ENCODE measurements at places on chromosomes 5 and 9.

- DNase-seq: no peak
Observed at GRCh38 chr5:91643797-91644196, 260.7 kb upstream of the ARRDC3 start.

GRCh38 chr5:178797546-178798440 lies 62.0 kb upstream of the ZNF354B start:
- no peak for DNase-seq

GRCh38 chr9:129595311-129595741 lies 25.6 kb downstream of the C9orf50 start:
- no peak for DNase-seq

DNA sequence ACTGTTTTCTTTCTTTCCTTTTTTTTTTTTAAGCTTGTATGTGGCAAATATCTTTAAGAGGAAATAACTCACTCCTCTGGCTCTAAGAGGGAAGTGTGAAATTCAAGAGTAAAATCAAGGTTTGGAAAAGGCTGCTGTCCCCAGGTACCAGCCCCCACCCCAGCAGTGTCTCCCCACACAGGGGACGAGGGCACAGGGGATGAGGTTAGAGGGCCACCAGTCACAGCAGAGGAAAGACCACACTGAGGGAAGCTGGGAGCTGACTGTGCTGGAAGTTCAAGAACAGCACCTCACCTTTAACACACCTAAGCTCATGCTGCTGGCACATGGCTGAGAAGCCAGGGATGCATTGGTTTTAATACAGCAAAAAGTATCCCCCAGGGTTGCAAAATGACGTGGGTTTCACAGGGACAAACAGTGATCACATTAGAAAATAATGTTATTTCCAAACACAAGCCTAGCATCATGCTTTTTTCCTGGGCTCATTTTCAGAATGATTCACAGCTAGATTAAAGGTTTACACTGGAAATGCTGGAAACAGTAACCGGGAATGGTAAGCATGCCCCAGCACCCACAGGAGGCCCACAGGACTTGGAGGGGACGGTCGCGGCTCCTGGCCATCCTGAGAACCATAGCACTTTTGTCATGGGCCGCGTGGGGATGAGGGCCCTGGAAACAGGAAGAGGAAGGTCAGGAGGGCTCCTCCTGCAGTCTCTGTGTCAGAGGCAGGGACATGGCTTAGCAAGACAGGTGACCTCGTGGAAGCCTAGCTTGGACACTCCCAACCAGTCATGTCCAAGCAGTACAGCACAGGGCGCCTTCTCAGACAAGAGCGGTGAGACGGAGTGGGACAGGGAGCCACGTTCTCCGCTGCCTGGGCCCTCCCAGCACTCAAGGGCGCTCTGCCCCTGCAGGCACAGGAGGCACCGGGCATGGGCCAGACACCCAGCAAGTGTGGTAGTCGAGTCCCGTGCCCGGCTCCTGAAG lies 6.9 kb downstream of the LPCAT1 start:
- DNase-seq: peak; percentile 33

- DNase-seq: no peak
Observed at GRCh38 chr5:1199649-1200494, 1.5 kb upstream of the SLC6A19 start.

DNA sequence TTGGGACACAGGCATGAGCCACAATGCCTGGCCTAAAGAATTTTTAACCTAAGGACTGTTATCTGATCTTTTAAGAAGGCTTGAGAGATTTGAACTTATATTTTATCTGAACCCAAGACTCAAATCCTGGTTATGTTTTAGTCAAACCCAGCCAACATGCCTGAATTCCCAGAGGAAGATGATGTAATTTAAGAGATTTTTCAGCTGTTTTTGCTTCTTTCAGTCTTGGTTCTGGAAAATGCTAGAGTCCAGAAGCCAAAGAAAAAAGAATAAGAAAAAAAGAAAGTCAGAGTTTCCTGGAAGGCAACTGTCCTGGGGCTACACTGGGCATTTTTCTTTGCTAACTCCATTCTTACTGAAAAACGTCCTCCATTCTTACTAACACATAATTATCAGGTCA lies 85.8 kb downstream of the SNX18 start:
- no peak for DNase-seq

DNA sequence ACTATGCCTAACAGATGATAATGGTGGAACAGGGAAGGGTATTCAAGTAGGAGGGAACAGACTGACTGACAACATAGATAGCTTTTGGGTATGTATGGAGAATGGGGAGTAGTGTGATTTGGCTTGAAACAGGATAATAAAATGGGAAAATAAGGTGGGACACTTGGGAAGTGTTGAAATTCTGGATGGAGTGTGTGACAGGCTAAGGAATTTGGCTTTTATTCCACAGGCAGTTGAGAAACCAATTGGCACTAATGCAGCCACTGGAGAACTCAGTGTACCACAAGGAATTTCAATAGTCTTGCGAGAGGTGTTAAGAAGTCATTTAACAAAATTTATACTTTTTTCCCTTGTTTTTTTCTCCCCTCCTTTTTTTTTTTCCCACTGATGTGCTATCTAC lies 153.5 kb upstream of the ELAVL2 start:
- no peak for DNase-seq

GRCh38 chr9:6905850-6906375 lies 148.1 kb downstream of the KDM4C start:
- no peak for DNase-seq

GRCh38 chr9:108322326-108323098 lies 533.3 kb downstream of the ACTL7B start:
- no peak for DNase-seq

GRCh38 chr5:109900911-109901627 lies 211.3 kb downstream of the MAN2A1 start:
- no peak for DNase-seq

DNA sequence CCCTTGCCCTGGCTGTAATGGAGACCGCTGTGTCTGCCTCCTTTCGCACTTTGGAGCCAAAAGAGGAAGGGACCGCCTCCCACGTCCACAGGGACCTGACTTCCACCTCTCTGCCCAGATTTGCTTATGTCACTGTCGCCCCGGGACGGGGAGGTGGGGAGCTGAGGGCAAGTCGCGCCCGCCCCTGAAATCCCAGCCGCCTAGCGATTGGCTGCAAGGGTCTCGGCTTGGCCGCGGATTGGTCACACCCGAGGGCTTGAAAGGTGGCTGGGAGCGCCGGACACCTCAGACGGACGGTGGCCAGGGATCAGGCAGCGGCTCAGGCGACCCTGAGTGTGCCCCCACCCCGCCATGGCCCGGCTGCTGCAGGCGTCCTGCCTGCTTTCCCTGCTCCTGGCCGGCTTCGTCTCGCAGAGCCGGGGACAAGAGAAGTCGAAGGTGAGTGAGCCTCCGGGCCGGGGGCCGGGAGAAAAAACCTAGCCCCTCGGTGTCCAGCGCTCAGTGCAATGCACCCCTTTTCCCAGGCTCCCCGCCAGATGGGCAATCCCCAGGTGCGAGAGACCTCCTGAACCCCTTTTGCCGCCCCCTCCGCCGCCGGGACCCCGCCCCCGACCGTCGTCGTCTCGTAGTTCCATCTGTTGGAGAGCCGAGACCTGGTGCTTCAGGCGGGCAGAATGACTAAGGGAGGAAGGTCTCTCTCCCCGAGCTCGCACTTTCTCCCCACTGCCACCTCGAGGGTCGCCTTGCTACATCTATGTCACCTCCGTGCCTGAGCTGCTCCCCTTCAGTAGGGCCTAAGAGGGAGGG lies at the start of gene GPX3:
TSS of gene GPX3 (plus strand) at position 288 of the 807 bp plus-strand sequence. CDS start at position 352, 64 bp downstream.
- DNase-seq: peak; percentile 87

DNA sequence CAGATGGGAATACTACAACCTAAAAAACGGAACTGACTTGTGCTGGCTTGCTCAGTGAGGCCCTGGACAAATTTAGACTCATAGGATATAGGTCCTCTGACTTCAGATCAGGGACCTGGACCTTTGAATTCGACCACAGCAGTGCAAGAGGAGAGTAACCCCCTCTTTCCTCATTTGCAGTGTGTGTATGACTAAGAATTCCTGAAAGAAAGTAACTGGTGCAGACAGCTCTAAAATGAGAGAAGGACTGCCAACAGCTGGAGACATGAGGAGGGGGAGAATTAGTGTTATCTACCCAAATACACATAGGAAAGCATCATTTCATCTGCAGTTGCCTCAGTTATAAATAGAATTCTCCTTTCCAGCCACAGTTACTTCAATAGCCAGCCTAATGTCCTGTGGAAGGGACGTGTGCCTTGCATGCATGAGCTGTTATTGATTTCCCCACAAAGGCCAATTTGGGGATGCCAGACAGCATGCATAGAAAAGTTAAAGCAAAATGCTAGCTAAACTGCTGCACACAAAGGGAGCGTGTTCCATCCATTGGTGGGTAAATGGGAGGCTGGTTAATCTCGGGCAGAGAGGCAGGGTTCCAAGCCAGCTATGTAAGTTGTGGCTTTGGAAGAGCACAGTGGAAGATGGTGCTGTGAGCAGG lies 442.7 kb downstream of the CDK5RAP2 start:
- DNase-seq: no peak

- no peak for DNase-seq
Observed at GRCh38 chr5:59312223-59312622, 581.3 kb downstream of the PDE4D start.

DNA sequence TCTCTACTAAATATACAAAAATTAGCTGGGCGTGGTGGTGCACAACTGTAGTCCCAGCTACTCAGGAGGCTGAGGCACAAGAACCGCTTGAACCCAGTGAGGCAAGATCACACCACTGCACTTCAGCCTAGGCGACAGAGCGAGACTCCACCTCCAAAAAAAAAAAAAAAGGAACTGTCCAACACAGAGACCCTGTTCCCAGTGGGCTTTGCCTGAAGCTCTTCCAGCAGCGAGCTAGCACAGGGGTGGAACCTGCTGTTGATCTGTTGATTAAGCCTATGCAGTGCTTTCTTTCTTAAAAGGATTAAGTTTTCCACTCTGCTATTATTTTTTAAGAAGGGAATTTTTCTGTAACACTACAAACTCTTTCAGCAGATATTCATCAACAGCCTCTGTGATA lies 171.0 kb upstream of the TUT7 start:
- no peak for DNase-seq

DNA sequence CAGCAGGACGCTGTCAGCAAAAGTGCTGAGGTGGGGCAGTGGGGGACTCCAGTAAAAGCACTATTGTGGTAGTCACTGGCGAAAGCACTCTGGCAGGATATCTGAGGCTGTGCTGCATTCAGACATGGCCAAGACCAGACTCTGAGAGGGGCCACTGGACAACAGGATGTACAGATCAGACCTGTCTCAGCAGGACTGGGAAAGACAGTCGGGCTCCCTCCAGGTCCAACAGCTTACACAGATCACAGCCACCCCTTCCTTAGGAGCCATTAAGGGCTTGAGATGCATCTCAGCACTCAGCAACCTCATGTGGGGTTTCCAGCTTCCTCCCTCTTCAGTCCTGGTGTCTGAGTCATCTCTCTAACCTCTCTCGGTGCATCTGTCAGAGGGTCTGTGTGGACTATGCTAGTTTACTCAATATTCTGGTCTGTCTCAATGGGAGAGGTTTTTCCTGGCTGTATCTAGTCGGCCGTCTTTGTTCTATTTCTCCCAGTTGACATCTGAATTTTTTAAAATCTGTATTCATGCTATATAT lies 154.5 kb downstream of the CWC27 start:
- peak; percentile 7 for DNase-seq

DNA sequence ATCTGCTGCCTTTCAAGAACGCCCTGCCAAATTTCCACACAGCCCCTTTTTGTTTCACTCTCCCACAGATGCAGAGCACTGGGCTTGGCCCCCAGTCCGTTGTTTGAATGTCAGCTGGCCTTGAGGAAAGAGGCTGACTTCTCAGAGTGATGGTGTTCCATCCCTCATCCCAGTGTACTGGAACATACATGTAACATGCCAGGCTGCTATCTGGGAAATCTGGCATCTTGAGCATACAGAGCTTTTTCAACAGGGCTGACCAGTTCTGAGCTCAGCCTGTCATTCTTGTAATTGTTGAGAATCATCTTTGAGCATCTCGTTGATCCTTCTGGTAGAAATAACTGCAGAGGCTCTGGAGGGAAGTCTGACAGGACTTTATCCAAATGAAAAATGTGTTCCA lies 2.8 kb downstream of the GALNT10 start:
- DNase-seq: no peak

DNA sequence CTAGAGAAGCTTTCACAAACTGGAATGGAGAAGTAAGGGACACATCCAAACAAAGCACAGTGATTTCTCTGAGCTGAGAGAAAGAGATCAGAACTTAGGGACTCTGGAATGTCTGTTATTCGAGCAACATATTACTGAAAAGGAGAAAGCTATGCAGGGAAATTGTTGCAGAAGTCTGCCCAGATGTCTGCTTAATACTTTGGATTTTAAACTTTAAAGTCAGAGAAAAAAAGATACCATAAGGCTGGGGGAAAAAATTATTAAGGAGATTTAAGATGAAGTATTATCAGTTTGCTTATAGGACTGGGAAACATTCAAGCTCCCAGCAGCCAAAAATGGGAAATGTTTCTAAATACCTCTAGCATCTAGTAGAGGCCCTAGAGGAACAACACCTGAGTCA lies 803.9 kb downstream of the TAF11L14 start:
- DNase-seq: no peak

DNA sequence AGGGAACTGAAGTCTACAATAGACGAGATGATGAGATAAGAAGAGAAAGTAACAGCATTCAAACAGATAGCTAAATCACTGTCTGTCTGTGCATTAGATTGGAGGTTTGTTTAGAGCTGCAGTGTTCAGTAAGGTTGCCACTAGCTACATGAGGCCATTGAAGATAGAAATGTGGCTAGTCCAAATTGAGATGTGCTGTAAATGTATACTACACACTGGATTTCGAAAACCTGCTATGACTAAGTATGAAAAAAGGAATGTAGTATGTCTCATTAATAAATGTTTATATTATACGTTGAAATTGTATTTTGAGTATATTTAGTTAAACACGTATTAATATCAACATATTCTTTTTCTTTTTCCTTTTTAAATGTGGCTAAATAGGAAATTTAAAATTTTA lies 142.1 kb downstream of the XRCC4 start:
- DNase-seq: no peak

DNA sequence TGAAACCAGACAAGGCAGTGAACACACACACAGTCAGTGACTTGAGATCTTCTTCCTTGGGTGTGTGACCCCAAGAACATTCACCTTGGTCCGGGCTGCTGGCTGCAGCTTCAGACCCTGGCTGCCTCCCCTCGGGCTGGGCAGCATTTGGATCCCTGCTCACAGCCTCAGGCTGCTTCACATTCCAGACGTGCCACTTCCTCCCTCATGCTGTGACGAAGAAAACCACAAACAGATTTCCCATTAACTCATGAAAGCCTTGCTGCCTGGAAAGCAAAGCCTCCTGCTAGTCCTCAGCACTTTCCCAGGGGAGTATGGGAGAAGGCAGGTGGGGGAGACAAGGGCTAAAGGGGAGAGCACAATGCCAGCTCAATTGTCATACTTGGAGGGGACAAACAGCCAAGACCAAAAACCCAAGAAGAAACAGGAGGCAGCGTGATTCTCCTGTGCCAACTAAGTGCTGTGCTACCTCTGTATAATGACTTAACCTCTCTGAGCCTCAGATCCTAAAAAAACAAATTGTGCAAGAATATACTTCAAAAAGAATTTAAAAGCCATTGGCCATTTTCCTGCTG lies 594.6 kb upstream of the BRINP1 start:
- DNase-seq: peak; percentile 85

DNA sequence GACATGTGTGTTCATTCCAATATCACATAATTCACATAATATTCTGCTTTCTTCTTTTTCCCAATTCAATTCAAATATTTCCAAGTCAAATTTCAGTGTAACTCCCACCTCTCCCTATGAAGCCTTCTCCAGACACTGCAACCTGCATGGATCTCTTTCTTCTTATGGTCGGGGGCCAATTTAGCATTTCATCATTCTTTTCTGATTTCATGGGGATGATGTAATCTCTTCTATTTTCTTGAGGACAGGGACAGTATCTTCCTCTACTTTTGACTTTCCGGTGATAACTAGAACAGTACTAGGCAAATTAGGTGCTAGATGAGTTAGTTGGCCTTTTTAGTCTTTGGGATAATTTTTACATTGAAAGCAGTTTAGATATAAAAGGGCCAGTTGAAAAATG lies 92.7 kb downstream of the CARTPT start:
- DNase-seq: no peak

Data from hepatic stellate cell (primary cell).